Upper lobe of right lung (tissue), 1 donor: ENCODE measurements at places on chromosomes 13 and 19. TPM values are rescaled to one million over a fixed set of nuclear protein-coding genes. Genes with fewer than 3 reads are reported as not detected.
A peak's percentile ranks its signal among the peaks of the same experiment; 100 is the strongest.

Gene CYP4F2
- total RNA-seq, result not detected

Gene ZNF433
- total RNA-seq, result 5.1 TPM

DNA sequence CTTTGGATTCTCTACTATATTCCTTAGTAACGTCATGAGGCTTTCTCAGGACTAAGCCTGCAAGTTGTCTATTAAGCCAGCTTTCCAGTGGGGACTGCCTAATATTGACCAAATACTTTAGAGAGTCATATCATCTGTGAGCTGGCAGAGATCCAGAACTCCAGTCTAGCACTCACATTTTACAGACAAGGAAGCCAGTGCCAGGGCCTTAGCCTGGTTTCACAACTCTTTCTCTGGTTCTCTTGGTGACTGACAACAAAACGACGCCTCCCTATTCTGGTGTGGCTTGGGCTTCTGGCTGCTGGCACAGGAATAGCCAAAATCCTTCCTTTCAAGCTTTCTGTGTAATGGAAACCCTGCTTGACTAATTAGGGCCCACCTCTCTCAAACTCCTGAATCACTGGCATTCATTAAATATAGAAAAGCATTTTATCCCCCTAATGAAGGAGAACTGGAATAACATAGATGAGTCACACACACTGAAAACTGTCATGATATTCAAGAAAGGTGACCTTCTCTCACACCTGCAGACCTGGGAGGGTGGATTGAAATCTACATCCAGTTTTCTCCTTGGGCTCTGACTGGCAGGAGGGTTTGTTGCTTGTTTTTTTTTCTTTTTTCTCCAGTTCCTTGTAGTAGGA is 75.2 kb upstream of the UBL3 start:
- H3K36me3 ChIP-seq, result no peaks in the 10 kb centered on the region
- no peaks in the 10 kb centered on the region for H3K27me3 ChIP-seq
- H3K4me1 ChIP-seq, result peaks cover 29% of the 10 kb centered on the region
- peak; percentile 72 for DNase-seq
- peak overlapping the region; percentile 86 for H3K27ac ChIP-seq
- H3K4me3 ChIP-seq, result no peak overlapping the region

DNA sequence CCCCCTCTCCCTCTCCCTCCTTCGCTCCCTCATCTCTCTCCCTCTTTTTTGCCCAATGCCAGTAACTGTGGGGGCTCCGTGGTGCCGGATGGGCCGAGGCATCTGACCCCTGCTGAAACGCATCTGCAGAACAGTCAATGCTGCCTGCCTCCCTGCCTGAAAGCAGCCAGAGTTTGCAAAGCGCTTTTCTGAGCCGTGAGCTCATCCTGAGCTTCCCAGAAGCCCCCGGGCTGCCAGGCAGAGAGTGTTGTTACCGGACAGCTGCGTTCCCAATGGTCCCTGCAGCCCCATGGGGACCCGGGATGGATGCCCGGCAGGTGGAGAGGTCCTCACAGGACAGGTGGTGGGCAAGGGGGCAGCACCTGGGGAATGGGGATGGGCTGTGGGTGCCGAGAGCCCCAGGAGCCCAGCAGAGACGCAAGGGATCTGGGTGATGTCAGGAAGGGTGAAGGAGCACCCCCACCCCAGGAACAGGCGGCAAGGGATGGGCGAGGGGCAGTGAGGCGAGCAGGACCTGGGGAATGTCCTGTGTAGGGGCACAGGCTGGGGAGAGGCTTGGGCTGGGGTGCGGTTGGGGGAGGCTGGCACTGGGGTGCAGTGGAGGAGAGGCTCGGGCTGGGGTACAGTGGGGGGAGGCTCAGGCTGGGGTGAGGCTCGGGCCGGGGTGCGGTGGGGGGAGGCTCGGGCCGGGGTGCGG is 33.0 kb downstream of the GPX4 start:
- no peaks in the 10 kb centered on the region for H3K27me3 ChIP-seq
- peaks cover 7% of the 10 kb centered on the region for H3K36me3 ChIP-seq
- peak overlapping the region; percentile 53 for H3K27ac ChIP-seq

DNA sequence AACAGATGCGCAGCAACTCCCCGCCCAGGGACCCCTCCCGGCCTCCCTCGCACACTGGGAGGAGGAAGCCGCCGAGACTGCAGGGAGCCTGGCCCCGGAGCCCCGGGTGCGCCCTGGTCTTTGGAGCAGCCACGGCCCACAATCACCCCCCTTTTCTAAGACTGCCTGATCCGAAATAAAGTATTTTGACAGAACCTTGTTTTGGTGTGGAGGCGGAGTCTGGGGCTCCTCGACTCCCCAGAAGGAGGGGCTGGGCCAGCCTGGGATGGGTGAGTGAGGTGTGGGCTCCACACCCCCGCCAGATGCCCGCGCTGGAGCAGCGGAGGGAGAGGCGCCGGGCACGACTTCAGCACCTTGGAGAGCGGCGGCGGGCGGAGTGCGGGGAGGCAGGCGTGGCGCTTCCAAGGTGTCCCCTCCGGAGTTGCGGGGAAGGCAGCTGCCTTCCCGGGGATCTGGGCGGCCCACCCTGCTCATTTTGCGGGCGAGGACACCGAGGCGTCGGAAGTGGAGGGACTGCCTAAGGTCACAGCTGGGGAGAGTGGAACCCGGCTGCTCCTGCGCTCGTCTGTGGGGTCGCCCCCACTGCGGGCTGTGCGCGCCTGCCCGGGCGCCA is 9.4 kb downstream of the SIRT6 start:
- no peak overlapping the region for H3K4me3 ChIP-seq
- peaks cover 3% of the 10 kb centered on the region for H3K27me3 ChIP-seq
- H3K36me3 ChIP-seq, result no peaks in the 10 kb centered on the region
- DNase-seq, result peak; percentile 82

DNA sequence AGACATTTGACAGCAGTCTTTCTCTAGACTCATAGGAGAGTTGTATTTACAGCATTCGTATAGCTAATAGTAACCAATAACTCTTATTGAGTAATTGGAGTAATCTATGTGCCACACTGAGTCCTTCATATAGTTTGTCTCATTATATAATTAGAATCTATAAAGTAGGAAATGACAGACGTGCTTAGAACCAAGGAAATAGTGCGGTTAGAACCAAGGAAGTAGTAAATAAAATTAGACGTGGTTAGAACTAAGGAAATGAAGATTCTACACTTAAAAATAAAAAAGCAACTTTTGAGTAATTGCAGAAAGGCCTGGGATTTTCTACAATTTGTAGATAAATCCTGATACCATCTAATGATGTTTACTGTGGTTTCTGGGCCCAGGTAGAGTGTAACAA is 107.8 kb upstream of the TNFSF11 start:
- H3K36me3 ChIP-seq, result no peaks in the 10 kb centered on the region
- H3K4me1 ChIP-seq, result no peaks in the 10 kb centered on the region
- DNase-seq, result no peak
- no peak overlapping the region for H3K4me3 ChIP-seq

Gene ZNF763
- 5.2 TPM for total RNA-seq

GRCh38 chr19:3007975-3008374 is 21.1 kb downstream of the TLE2 start:
- no peak overlapping the region for H3K4me3 ChIP-seq
- peaks cover 32% of the 10 kb centered on the region for H3K36me3 ChIP-seq
- H3K4me1 ChIP-seq, result no peaks in the 10 kb centered on the region
- no peak for DNase-seq

Gene PRSS57
- total RNA-seq, result not detected

GRCh38 chr13:63304497-63304896 is 1888.8 kb upstream of the PCDH20 start:
- no peaks in the 10 kb centered on the region for H3K36me3 ChIP-seq
- DNase-seq, result no peak
- H3K27ac ChIP-seq, result no peak overlapping the region
- H3K27me3 ChIP-seq, result no peaks in the 10 kb centered on the region

GRCh38 chr13:70729369-70729768 is 621.1 kb upstream of the KLHL1 start:
- no peaks in the 10 kb centered on the region for H3K36me3 ChIP-seq
- no peak for DNase-seq
- H3K27me3 ChIP-seq, result no peaks in the 10 kb centered on the region
